ENCODE measurements at places on chromosomes 7 and 10. TPM values are rescaled to one million over a fixed set of nuclear protein-coding genes. Genes with fewer than 3 reads are reported as not detected.

The CALML3 gene
- total RNA-seq = not detected

DNA sequence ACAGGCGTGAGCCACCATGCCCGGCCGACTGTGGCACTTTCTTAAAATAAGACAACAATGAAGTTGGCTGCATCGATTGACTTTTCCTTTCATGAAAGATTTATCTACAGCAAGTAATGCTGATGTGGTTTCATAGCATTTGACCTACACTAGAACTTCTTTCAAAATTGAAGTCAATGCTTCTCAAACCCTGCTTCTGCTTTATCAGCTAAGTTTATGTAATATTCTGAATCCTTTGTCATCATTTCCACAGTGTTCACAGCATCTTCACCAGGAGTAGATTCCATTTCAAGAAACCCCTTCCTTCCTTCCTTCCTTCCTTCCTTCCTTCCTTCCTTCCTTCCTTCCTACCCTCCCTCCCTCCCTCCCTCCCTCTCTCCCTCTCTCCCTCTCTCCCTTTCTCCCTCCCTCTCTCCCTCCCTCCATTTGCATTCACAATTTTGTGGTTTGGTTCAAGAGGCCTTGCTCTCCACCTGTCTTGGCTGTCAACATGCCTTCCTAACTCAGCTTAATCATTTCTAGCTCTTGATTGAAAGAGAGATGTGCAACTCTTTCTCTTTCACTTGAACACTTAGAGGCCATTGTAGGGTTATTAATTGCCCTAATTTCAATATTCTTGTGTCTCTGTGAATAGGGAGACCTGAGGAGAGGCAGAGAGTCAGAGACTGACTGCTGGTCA is 52.1 kb downstream of the HDAC9 start:
- DNase-seq = no peak
- no peaks in the 10 kb centered on the region for H3K27me3 ChIP-seq
- no peak overlapping the region for H3K27ac ChIP-seq
- H3K36me3 ChIP-seq = no peaks in the 10 kb centered on the region

DNA sequence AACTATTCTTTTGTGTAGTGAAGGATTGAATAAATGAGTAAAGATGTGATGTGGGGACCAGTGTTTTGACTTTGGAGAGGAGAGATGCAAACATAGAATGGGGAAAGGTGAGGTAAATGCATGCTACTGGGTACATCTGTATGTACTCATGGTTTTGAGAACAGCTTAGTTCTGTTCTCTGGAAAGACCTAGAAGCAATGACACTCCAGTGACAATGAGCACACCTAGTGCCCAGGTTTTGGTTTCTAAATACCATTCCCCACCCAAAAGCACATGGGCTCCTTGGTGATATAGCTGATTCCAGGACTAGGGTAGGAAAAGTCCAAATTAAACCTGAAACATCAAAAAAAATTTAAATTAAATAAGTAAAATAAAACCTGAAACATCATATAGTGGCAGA is 22.6 kb upstream of the HSPA12A start:
- no peaks in the 10 kb centered on the region for H3K36me3 ChIP-seq
- no peak overlapping the region for H3K27ac ChIP-seq
- H3K4me1 ChIP-seq = no peaks in the 10 kb centered on the region
- peaks cover 6% of the 10 kb centered on the region for H3K27me3 ChIP-seq
- DNase-seq = no peak

The NCF1 gene
- total RNA-seq = 50.8 TPM

The ARMC10 gene
- total RNA-seq = 33.5 TPM

- H3K27ac ChIP-seq = no peak overlapping the region
- no peak for DNase-seq
- no peaks in the 10 kb centered on the region for H3K27me3 ChIP-seq
- no peak overlapping the region for H3K4me3 ChIP-seq
- no peaks in the 10 kb centered on the region for H3K36me3 ChIP-seq
Observed at GRCh38 chr7:134388336-134389019, 70.4 kb downstream of the AKR1B1 start.

- no peak overlapping the region for H3K27ac ChIP-seq
- DNase-seq = no peak
- H3K4me3 ChIP-seq = no peak overlapping the region
Observed at GRCh38 chr10:14483417-14483816, 152.7 kb upstream of the FRMD4A start.

The AQP1 gene
- 826 TPM for total RNA-seq

DNA sequence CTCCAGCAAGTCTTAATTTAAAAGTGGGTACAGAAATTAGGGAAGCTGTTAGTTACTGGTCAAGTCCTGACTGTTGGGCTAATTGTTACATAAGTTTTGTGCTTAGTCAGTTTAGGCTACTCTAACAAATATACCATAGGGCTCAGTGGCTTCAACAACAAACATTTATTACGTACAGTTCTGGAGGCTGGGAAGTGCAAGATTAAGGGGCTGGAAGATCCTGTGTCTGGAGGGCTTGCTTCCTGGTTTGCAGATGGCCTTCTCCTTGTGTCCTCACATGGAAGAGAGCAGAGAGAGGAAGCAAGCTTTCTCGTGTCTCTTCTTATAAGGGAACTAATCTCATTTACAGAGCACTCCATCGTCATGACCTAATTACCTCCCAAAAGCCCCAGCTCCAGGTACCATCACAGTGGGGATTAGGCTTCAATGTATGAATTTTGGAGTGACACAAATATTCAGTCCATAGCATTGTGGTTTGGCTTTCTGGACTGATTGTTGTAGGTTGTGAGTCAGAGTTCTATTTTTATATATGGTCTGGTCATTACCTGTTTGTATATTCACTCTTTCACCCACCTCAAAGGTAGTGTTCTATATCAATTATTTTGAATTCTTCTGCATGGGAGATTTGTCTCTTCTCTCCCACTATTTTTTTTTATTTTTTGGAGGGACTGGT is 17.1 kb downstream of the ST7 start:
- no peak overlapping the region for H3K27ac ChIP-seq
- no peaks in the 10 kb centered on the region for H3K27me3 ChIP-seq
- DNase-seq = no peak
- no peaks in the 10 kb centered on the region for H3K36me3 ChIP-seq
- peaks cover 15% of the 10 kb centered on the region for H3K4me1 ChIP-seq
- H3K4me3 ChIP-seq = no peak overlapping the region

DNA sequence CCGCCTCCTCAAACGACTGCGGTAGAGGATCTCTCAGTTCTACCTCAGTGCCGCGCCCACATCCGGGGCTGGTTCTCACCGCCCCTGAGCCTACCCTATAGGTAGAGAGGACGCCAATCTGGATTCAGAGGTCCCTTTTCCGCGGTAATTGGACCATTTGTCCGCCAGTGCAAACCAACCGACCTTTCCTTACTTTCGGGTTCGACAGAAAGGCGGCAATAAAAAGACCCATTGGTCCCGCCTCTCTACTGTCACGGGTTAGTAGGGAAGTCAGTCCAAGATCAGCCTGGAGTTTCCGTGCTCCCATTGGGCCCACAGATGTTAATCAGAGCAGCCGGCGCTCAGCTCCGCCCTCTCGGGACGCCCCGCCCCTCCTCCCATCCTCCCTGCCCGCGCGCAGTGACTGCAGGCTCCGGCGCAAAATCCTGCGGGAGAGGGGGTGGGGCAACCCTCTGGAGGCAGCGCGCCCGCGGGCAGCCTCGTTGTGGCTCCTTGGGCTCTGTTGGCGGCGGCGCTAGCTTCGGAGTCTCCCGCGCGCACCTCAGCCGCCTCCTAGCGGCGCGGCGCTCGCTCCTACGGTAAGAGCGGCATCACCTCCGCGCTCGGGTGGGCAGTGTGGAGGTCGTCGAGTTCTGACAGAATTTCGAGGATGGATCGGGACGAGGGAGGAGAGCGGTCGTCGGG is at the start of the genes PHTF2 and TMEM60:
Gene PHTF2 (plus strand): TSS at position 380 of the 684 bp plus-strand sequence.
Gene TMEM60 (minus strand): TSS at position 41 of the 684 bp plus-strand sequence. CDS start 4,061 bp downstream, outside the sequence.
- DNase-seq = peak; percentile 99
- H3K27ac ChIP-seq = peak within 1 kb of the TSS; percentile 86
- peaks cover 7% of the 10 kb centered on the region for H3K36me3 ChIP-seq
- H3K27me3 ChIP-seq = no peaks in the 10 kb centered on the region

GRCh38 chr10:1548146-1548545 is 189.2 kb downstream of the ADARB2 start:
- no peak overlapping the region for H3K4me3 ChIP-seq
- H3K36me3 ChIP-seq = no peaks in the 10 kb centered on the region
- H3K27ac ChIP-seq = no peak overlapping the region
- no peaks in the 10 kb centered on the region for H3K4me1 ChIP-seq

The FAM180A gene
- total RNA-seq = 3.0 TPM

GRCh38 chr10:87695074-87695473 is 35.4 kb downstream of the PAPSS2 start:
- no peaks in the 10 kb centered on the region for H3K27me3 ChIP-seq
- H3K27ac ChIP-seq = no peak overlapping the region
- no peak for DNase-seq
- no peak overlapping the region for H3K4me3 ChIP-seq
- peaks cover 3% of the 10 kb centered on the region for H3K36me3 ChIP-seq
- peaks cover 21% of the 10 kb centered on the region for H3K4me1 ChIP-seq

- H3K4me1 ChIP-seq = no peaks in the 10 kb centered on the region
- H3K27me3 ChIP-seq = no peaks in the 10 kb centered on the region
- no peak overlapping the region for H3K4me3 ChIP-seq
- DNase-seq = no peak
- H3K36me3 ChIP-seq = no peaks in the 10 kb centered on the region
Observed at GRCh38 chr7:79610313-79610712, 156.8 kb upstream of the MAGI2 start.

The CNOT4 gene
- 28.0 TPM for total RNA-seq
